ENCODE measurements at places on chromosomes 3 and 15.
A peak's percentile ranks its signal among the peaks of the same experiment; 100 is the strongest.

DNA sequence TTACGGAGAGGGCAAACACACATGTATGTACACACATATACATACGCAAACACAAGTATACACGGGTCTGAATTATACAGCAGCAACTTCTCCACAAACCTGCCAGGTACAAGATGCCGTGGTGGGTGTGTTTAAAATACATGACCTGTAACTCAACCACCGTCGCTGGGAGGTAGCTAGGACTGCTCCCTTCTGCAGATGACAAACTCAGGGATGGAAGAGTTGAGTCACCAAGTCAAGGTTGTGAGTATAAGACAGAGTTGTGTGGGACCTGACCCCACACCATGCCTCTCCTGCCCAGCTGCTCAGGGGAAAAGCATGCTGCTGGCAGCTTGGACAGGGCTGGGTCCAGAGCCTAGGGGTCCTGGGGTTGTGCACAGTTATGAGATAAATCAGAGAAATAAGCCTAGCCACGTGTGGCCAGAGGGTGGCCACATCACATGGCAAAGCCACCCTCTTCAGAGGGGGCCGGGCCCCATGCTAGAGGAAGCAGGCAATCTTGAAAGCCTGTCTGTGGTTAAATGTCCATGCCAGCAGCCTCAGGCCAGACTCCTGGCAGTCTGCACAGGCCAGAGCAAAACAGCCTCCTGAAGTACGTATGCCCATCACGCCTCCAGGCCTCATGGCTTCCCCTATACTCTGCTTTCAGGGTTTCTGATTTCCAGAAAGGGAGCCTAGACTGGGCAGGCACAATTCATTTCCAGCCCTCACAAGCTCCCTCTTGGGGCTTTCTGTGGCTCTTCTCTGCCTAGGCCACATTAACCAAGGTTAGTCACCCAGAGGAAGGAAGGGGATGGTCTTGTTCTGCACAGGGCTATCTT is 107.7 kb upstream of the RPL32 start:
- no peak for DNase-seq

DNA sequence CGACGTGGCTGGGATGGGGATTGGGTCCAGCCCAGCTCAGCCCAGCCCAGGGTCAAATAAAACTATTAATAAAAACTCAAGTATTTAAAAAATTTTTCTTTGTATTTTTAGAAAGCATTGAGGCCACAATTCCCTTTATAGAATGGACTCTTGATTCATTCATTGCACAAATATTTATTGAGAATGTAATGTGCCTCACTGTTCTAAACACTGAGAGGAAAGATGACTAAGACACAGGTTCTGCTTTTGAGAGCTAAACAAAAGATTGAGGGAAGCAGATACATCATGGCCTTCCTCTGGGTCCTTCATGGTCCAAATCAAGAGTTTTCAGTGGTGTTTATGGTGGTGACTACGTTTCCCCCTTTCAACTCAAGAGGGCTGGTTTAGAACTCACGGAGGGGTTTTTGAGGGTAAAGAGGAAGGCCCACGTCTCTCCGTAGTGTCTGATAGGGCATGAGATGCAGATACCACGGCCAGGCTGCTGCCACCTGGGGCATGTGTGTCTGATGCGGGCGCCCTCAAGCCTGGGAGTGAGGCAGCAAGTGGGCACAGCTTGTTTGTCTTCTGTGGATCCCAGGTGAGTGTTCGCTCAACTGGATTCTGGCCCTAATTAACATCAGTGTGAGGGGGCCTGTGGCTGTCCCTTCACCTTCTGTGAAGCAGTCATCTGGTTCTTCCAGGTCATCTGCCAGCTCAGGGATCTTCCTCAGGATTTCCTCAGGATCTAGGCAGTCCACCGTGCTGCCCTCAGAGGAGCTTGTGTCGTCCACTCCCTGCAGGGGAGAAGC is 73.5 kb upstream of the SCN5A start:
- DNase-seq = no peak

GRCh38 chr15:85282504-85283115 is 97.8 kb upstream of the AKAP13 start:
- peak; percentile 10 for DNase-seq

DNA sequence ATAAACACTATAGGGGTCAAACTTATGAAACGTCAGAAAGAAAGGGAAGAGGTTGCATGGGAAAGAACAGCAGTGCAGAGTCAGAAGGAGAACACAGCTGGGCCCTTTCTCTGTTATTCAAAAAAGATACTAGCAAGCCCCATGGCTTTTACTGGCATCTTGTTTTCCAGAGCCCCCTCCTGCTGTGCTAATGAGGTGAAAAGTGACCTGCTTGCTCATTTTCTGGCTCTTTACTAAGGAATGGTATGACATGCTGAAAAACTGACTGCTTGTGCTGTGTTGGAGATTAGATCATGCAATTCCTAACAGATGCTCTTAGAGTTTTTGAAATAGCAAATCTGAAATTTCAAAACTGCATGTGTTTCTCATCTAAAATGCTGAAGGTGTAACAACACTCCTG is 541.6 kb upstream of the ALCAM start:
- DNase-seq = no peak

DNA sequence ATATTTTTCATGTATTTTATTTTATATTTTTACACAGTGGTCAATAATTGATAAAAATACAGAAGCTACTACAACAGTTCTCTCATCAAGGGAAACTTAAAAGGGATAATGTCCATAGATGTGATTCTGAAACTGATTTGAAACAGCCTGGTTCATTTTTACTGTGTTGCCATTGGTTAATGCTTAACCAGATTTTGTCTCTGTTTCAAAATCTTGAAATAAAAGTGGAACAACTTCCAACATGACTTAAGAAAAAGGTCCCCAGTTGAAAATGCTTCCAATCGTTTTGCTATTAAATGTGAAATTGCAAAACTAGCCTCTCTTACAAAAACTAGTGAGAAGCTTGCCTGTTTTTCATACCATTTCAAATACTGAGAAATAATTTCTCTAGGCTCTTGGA is 240.7 kb downstream of the LPP start:
- no peak for DNase-seq

DNA sequence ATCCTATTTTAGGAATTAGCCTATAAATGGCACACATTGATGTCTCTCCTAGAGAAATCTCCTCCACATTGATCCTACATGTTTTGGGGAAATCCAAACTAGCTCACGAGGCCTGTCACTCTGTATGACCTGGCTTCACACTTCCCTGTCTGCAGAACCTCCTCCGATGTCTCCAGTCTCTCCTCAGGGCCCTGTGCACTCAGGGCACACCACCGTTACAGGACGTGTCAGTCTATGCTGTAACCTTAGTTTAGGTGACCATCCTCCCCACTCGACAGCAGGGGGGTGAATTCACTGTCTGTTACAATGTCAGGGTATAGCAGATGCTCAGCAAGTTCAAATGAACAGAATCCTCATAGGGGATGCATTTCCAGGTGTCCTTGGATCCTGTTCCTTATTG is 249.1 kb downstream of the OCA2 start:
- DNase-seq = no peak

DNA sequence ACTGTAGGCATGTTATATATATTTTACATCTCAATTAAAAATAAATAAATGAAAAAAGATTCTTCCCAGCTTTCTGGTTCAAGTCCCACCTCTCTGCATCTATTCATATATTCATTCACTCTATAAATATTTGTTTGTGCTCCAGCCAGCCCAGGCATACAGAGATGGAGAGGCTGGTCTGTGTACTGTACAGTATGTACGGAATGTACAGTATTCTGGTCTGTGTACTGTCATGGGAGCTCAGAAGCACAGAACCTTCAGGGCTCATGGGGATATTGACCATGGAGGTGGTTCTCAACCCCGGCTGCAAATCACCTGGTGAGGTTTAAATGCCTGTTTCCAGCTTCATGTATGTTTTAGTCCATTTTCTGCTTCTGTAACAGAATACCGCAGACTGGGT is 13.8 kb downstream of the CORO2B start:
- no peak for DNase-seq

DNA sequence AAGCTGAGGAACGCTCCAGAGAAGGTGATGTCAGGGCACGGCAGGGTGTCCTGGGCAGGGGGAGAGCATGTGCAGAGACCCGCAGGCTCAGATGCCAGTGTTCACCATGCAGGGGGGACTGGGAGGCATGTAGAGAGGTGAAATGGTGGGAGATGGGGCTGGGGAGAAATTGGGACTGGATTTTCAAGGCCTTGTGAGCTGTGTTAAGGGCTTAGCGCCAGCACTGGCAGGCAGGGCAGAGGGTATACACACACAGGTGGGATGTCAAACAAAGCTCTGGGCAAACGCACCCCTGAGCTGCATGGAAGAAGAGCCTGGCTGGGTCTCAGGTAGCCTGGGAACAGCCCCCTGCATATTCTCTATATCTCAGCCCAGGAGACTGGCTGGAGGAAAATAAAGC is 282.7 kb downstream of the SHQ1 start:
- no peak for DNase-seq

DNA sequence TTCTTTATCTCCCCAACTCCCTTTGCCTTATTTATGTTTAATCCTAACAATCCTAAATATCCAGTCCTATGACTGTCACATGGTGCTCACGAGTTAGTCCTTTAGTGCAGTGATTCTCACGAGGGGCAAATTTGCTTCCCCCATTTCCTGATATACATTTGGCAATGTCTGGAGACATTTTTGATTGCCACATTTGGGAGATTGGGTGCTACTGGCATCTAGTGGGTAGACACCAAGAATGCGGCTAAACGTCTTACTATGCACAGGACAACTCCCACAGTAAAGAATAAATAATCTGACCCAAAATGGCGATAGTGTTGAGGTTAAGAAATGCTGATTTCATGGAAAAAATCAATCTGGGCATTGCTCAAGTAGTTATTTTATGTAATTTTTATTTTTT is 466.5 kb downstream of the ROBO2 start:
- DNase-seq = no peak

DNA sequence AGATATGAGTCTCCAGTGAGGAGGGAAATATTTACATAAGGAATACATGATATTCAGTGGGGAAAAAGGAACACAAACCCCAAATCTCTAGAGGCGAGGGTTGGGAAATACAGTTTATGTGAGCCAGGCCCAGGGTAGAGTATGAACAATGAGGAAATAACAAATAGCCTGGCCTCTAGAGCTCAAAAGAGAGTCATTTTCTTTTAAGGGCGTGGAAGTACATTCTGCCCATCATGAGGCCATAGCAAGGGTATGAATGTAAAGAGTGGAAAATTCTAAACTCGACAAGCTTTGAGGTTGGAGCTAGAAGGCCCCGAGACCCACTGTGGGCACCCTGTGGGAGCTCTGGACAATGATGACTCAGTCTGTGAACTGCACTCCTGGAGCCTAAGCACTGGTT is 27.8 kb upstream of the IGF2BP2 start:
- DNase-seq = no peak

DNA sequence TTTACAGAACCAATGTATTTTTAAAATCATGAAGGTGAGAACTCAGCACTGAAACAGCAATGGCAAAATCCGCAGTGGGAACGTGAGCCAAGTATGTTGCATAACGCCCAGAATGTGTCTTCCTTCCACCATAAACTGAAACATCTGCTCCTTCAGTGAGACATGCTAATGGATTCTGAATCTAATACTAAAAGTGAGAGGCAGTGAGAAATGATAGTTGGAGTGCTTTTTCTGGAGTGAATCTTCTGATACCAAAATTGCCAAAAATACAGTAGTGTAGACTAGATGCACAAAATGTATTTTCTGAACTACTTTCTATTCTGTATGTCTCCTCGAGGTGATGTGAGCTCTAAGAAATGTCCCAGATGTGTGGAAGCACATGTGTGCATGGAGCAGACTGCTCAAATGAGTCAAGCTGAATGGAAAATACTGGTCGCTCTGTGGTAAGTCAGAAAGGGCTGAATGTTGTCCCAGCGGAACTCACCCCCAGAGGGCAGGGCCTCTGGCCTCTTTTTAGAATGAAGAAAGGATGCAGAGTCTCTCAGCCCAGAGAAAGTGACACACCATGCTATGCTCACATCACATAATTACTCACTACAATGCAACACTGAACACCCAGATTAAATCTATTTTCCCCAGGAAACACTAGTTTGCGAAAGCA is 73.0 kb downstream of the ATP10A start:
- no peak for DNase-seq

GRCh38 chr15:93029836-93030429 is 59.1 kb downstream of the RGMA start:
- no peak for DNase-seq

DNA sequence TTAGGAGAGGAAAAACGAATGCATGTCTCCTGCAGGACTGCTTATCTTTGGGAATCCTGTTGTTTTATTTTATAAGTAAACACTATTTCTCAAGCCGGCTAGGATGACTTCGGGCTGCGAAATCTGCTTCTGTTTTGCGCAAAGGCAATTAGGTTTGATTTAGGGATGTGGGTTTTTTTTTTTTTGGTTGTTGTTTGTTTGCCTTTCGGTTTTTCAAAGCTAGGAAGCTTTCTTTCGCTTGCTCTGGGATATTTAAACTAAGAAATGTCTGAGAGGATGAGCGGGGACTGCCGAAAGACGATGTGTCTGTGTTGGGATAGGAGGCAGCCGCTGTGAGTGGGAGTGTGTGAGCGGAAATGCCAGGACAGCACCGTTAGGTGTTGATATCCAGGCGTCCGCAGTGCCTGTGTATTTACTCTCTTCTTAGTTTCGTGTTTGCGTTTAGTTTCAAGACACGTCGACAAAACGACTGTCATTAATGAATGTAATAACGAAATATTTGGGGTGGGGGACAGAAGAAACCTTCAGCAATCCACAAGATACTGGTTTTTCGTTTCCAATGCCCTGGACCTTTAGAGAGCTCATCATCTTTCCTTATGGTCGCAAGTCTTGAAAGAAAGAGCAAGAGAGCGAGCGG is 604 bp downstream of the ISL2 start:
- DNase-seq = peak; percentile 68

DNA sequence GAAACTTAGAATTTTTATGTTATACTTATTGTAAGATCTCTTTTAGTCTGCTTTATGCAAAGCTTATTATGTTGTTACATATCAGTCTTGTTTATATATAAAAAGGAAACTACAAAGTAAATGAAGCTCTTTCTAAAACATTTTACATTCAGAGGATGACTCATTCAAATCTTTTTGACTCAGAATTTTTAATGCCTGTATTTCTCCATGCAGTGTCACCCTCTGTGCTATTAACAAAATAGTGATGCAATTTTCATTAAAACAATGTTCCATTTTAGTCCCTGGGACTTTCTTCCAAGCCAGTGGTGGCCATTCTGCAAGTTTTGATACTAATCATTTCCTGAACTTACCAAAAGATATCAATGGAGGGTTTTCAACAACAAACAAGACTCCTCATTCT is 216.1 kb downstream of the NAALADL2 start:
- no peak for DNase-seq

Measured in HTR-8/SVneo (cell line).